Kidney glomerular epithelial cell (primary cell): ENCODE measurements at places on chromosomes 11 and 22.

- DNase-seq: no peak
Observed at GRCh38 chr11:5665051-5665570, 19.8 kb downstream of the TRIM5 start.

GRCh38 chr22:41447435-41448188, 1.0 kb upstream of the TOB2 start:
- peak; percentile 52 for DNase-seq

GRCh38 chr22:43481568-43482317, 69.9 kb downstream of the MPPED1 start:
- no peak for DNase-seq

GRCh38 chr11:10638316-10638925, 55.1 kb downstream of the IRAG1 start:
- DNase-seq: no peak

DNA sequence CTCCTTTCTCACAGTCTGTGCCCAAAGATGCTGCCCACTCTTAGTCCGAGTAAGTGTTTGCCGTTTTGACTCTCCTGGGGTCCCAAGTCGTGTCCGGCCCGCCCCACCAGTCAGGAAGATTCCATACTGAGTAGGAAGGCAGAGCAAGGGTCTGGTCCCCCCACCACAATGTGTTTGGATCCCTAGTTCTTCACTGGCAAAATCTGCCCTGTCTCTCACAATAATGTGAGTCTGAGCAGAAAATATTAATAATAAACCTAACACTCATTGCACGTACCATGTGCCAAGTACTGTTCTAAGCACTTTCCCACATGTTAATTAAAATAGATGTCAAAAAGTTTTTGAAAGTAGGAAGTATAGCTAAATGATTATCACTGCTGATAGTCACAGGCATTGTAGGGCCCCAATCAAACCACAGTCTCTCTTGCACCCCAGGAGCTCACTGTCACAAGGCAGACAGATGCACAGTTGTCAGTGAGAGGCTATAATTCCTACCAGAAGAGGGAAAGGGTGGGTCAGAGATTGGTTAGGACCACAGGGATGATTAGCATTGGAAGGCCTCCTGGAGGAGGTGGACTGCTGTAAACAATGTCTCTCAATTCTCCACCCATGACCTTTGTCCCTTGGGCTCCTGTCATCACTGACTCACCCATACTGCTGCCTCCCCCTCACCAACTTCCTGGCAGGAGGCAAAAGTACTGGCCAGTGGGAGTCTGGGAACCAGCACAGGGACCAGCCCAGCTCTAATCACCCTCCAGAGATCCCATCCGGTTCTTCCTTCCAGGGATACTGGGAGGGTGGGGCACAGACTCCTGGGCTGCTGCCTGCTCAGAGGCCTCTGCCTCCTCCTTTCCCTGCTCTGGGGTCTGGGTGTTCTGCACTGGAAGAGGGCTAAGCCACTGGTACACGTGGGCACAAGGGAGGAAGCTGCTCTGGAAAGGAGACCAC, 1.0 kb upstream of the POLD4 start:
- DNase-seq: peak; percentile 96

- DNase-seq: no peak
Observed at GRCh38 chr22:31091106-31091975, 10.2 kb downstream of the SMTN start.

GRCh38 chr11:19978668-19979518, 181.4 kb downstream of the DBX1 start:
- peak; percentile 75 for DNase-seq

- peak; percentile 92 for DNase-seq
Observed at GRCh38 chr11:62556108-62556874, 9.7 kb upstream of the AHNAK start.

DNA sequence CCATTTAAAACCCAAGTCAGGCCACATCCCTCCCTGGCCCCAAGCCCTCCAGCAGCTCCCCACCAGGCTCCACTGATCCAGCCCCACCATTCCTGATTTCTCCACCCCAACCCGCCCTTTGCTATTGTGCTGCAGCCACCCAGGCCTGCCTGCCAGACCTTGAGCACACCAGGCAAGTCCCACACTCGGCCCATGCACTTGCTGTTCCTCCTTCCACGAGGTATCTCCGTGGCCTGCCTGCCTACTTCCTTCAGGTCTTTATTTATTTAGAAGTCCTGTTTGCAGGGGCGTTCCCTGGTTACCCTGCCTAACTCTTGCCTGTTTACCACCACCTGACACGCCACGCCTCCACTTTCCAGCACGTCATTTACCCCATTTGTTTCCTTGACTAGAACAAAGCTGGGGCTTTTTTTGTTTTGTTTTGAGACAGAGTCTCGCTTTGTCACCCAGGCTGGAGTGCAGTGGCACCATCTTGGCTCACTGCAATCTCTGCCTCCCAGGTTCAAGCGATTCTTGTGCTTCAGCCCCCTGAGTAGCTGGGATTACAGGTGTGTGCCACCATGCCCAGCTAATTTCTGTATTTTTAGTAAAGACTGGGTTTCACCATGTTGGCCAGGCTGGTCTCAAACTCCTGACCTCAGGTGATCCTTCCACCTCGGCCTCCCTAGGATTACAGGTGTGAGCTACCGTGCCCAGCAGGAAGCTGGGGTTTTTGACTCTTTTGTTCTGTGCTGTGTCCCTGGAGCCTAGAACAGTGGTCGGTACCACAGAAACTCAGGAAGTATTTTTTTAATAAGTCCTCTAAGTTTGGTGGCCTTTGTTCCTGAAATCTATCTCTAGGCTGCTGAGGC, 6.7 kb downstream of the CENPM start:
- DNase-seq: no peak

- DNase-seq: no peak
Observed at GRCh38 chr11:20887137-20887536, 217.8 kb downstream of the NELL1 start.

DNA sequence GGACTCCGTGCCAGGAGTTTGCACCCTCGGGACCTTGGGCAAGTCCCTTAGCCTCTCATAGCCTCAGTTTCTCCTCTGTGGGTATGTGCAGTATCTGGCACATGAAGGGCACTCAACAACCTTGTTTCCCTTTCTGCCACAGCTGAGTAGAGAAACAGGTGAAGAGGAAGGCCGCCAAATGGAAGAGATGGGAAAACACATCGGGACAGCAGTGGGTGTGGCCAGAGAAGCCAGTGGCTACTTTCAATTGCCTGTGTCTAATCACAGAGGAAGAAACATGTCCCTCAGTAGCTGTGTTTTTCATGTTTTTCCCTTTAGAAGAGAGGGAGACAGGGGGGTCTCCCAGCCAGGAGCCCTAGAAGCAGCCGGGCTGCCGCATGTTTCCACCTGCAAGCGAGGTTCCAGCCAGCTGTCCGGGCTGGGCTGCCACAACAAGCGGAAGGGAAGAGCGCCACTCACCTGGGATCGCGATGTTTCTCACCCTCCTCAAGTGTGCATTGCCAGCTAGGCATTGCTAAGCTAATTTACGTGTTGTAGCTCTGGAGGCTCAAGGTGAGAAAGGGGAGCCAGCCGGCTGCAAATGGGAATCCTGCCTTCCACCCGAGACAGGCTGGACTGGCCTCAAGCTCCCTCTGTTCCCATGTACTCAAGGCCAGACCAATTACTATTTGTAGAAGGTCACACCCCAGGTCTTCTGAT, 16.7 kb downstream of the ASPHD2 start:
- no peak for DNase-seq
